ENCODE measurements at places on chromosomes 1 and 21.
A peak's percentile ranks its signal among the peaks of the same experiment; 100 is the strongest.

DNA sequence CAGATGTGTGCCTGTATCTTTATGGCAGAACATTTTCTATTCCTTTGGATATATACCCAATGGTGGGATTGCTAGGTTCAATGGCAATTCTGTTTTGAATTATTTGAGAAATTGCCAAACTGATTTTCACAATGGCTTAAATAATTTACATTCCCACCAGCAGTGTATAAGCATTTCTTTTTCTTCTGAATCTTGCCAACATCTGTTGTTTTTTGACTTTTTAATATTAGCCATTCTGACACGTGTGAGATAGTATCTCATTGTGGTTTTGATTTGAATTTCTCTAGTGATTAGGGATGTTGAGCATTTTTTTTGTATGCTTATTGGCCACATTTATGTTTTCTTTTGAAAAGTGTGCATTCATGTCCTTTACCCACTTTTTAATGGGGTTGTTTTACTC lies 864.3 kb upstream of the ADAMTS5 start:
- DNase-seq = no peak

- no peak for DNase-seq
These were observed 267.7 kb downstream of the PTBP2 start for GRCh38 chr1:96989302-96989701.

- DNase-seq = peak; percentile 28
These were observed 4.3 kb downstream of the GPR88 start for GRCh38 chr1:100542285-100542684.

- no peak for DNase-seq
These were observed 36.7 kb downstream of the NTMT2 start for GRCh38 chr1:170182442-170182841.

DNA sequence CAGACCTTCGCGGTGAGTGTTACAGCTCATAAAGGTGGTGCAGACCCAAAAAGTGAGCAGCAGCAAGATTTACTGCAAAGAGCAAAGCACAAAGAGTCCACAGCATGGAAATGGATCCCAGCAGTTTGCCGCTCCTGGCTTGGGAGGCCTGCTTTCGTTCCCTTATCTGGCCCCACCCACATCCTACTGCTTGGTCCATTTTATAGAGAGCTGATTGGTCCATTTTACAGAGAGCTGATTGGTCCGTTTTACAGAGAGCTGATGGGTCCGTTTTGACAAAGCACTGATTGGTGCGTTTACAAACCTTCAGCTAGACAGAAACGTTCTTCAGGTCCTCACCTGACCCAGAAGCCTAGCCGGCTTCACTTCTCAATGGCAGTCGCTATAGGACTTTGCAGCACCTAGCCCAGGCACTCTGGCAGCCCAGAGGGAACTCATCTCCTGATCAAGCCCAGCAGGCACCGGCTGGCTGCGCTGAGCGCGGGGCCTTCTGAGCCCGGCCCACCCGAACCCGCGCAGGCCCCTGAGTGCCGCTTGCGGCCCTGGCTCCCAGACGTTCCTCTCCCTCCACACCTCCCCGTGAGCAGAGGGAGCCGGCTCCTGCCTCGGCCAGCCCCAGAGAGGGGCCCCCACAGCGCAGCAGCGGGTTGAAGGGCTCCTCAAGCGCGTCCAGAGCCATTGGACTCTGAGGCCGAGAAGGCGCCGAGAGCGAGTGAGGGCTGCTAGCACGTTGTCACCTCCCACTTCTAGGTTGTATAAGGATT lies 200.3 kb downstream of the LMO4 start:
- DNase-seq = no peak

DNA sequence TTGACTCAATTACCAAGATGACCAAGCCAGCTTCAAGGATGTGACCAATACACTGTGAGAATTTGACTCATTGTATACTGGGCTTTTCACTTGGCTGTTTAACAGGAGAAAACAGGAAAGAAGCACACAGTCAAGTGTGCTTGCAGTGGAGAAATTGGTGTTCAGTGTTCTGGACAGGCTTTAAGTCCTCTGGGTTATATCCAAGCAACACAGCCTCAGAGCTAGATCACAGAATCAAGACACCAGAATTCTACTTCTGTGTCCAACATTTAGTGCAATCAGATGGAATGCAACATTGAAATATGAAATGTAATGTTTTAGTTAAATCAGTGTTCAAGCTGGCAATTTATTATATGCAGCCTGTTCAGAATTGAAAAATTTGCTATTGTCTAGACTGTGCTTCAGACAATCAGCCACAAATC lies 694.4 kb downstream of the LTN1 start:
- no peak for DNase-seq

DNA sequence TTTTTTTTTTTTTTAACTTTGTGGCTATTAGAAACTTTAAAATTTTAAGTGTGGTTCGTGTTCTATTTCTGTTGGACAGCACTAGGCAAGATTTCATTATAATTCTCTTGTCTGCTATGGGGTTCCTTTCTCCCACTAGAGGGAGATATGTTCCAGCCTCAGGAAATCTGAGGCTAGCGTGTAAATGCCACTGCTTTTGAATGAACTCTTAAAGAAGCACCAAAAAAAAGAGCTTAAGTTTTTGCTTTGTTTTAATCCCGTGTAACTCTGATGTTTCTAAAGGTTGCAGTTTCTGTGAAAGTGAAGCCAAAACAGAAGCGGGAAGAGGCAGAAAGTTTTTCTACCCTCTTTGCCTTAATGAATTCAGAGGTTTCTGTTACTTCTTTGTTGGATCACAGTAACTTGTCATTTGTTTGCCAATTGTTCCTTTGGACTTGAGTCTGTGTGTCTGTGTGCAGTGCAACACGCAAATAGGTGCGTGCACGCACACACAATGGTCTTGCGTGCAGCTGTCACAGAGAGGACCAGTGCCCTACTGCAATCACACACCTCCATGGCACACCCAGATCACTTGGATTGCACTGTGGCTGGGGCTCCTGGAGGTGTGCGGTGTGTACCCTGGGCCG lies 32.3 kb downstream of the HHAT start:
- no peak for DNase-seq

- DNase-seq = no peak
These were observed 32.0 kb downstream of the INPP5B start for GRCh38 chr1:37914719-37915475.

DNA sequence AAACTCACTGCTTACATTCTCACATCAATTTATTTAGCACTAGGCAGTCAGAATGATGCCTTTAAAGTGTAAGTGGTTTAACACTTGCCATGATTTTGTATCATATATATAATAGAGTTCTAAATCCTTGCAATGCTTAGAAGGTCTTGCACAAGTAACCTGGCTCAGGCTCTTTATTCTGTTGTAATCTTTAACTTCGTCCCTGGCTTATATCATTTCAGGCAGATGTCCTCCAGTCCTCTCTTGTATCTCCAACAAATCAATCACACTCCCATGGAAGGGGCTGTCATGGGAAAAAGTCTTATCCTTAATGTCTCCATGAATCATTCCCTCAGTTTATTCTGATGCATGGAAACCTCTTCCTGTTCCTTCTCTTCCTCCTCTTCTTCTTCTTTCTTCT lies 841.6 kb upstream of the B3GALT2 start:
- DNase-seq = no peak

DNA sequence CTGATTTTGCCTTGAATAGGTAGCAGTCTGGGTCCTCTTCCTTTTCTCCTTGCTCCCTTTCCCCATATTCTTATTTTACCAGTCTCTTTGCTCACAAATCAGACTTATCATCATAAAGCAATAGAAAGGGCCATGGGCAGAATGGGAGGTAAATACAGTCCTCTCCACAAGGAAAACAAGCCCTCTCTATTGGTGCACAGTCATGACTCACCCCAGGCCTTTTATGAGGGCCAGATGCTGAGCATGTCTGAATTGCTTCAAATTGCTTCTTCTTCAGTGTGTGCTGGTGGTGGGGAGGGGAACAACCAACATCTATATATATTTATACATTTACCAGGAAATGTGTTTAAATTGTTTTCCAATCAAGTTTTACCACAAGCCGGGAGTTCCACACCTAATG lies 75.2 kb downstream of the GFI1 start:
- no peak for DNase-seq

GRCh38 chr1:167066333-167067122 lies 23.6 kb downstream of the GPA33 start:
- peak; percentile 44 for DNase-seq

GRCh38 chr21:42524341-42525028 lies 10.8 kb downstream of the SLC37A1 start:
- DNase-seq = peak; percentile 99

- DNase-seq = no peak
These were observed 607.1 kb downstream of the PTPRC start for GRCh38 chr1:199245946-199246345.

DNA sequence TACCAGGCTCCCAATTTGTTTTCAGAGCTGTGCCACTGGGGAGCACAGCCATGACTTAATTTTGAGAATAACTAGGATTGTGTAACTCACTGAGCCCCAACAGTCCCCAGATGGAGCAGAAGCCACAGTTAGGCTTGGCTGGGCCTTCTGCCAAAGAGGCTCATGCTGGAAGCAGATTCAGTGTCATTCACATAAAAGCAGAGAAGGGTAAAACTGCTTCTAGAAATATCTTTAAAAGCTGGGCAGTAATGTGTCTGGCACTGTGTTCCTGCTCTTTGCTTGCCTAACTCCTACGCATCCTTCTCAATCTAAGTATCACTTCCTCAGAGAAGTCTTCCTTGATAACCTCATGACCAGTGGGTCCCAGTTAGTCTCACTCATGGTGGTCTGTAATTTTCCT lies 20.3 kb downstream of the STK40 start:
- DNase-seq = no peak

DNA sequence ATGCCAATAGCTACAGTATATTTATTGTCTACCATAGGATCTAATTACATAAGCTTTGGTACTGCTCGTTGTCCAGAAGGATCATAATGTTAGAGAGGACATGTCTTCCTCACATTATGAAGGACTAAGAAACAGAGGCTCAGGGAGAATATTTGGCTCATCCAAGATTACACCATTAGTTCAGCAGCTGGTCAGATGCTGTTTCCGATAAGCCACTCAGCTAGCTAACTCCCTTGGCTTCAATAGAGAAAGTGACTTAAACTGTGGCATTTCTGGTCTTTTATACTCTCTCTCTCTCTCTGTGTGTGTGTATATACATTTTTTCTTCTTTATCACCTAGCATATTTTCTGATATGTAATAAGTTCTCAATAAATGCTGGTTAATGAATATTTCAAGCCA lies 70.4 kb downstream of the DDR2 start:
- no peak for DNase-seq

DNA sequence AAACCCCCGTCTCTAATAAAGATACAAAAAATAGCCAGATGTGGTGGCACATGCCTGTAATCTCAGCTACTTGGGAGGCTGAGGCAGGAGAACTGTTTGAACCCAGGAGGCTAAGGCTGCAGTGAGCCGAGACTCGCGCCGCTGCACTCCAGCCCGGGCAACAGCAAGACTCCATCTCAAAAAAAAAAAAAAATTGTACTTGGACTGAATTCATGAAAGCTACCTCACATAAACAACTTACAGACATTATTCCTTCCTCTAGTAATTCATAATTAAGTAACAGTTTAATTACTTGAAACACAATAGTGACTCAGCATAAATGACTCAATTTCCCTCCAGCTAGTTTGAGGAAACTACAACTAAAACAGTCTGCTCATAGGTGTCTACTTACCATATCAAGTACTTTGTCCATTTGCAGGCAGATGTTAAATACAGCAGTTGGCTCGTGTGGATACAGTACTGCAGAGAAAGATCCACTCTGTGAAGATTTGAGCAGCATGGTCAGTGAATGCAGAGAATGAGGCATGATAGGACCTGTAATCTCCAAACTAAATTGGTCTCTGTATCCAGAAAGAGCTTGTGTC lies 9.4 kb downstream of the DONSON start:
- DNase-seq = no peak

DNA sequence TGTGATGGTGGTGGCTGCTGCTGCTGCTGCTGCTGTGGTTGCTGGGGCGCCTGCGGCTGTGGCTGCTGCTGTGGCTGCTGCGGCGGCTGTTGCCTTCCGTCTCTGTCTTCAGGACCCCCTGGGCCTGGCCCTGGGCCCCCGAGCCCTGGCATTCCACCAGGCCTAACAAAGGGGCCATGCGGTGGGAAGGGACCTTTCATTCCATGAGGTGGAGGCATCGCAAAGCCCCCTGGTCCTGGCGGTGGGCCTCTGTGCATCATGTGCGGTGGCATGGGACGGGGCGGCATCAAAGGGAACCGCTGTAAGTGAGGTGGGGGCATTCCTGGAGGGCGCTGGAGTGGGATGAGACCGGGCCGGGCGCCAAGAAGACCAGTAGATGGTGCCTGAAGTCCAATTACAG lies 12.4 kb downstream of the SOD1 start:
- DNase-seq = no peak

GRCh38 chr1:208433086-208433485 lies 188.9 kb upstream of the PLXNA2 start:
- no peak for DNase-seq

DNA sequence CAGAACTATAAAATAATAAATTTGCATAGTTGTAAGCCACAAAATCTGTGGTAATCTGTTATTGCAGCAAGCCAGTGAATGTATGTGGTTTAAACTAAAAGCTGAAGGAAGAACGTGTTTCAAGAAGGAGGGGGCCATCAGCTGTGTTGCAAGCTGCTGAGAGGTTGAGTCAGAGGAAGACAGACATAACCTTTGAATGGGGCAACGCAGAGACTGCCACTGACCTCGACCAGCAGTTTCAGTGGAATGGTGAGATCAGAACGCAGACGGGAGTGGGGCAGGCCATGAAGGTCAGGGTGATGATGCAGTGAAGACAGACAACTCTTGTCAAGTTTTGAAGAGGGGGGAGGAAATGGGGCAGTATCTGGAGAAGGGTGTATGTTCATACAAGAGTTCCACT lies 23.2 kb upstream of the QSOX1 start:
- no peak for DNase-seq

DNA sequence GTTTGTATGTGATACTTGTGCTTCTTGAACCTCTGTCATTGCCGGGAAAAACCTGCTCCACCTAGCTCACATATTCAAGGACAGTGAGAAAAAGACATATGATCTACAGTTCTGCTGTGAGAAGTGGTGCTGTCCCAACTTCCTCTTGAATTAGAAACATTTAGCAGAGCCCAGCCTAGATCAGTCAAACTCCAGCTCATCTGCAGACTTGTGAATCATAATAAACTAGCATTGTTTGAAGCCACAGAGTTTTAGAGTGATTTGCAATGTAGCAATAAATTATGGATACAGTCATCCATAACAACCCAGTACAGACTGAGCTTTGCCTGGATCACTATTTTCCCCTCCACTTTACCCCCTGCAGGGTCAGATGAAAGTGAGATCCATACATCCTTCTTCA lies 497.8 kb downstream of the PLA2G4A start:
- DNase-seq = no peak
